ENCODE measurements at places on chromosomes 7 and 10.
A peak's percentile ranks its signal among the peaks of the same experiment; 100 is the strongest.

DNA sequence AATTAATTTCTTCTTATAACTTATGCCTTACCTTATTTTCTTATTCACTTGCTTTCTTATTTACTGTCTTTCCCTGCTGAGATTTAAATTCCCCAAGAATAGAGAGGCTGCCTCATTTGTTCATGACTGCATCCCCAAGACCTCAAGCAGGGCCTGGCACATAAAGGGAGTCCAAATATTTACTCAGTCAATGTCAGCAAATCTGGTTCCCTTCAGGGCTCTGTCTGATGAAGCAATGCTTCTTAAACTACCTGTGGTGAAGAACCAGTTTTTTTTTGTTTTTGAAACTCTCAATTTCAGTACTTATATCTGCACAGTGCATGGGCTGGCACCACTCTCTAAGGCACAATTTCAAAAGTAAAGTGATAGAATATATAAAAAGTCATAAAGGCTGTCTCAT, 4.7 kb downstream of the ZNF239 start:
- no peak for DNase-seq

- DNase-seq, result peak; percentile 46
Observed at GRCh38 chr10:70053218-70053840, 683 bp downstream of the MACROH2A2 start.

DNA sequence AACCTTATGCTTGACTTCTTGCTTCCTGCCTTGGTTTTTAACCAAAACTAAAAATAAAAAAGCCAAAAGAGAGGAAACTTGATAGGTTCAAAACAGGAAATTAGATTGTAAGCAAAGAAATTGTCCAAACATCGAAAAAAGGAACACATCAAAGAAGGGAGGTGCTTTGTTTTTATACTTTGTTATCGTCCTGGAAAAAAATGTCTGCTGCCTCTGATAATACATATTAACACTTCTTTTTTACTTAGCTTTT, 286.6 kb upstream of the C7orf33 start:
- no peak for DNase-seq

DNA sequence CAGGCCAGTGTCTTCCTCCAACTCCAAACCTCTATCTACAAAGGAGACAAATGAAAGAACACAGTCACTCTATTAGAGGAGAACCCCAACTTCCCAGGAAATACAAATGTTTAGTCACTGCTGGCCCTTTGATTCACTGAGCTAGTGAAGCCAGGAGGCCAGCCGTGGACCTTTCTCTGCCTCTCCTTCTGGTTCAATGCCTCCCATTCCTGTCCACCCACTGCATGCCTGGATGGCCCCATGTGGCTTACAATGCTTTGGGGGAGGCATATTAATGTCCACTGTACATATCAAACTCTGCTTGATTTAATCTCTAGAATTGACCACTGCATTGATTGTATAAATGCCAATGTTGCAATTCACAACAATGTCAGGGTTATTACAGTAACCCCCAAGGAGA, 687.3 kb downstream of the KCNMA1 start:
- DNase-seq, result no peak

GRCh38 chr10:20809631-20810030, 87.5 kb downstream of the NEBL start:
- DNase-seq, result no peak

GRCh38 chr7:75694638-75695399, 43.9 kb downstream of the HIP1 start:
- DNase-seq, result no peak

DNA sequence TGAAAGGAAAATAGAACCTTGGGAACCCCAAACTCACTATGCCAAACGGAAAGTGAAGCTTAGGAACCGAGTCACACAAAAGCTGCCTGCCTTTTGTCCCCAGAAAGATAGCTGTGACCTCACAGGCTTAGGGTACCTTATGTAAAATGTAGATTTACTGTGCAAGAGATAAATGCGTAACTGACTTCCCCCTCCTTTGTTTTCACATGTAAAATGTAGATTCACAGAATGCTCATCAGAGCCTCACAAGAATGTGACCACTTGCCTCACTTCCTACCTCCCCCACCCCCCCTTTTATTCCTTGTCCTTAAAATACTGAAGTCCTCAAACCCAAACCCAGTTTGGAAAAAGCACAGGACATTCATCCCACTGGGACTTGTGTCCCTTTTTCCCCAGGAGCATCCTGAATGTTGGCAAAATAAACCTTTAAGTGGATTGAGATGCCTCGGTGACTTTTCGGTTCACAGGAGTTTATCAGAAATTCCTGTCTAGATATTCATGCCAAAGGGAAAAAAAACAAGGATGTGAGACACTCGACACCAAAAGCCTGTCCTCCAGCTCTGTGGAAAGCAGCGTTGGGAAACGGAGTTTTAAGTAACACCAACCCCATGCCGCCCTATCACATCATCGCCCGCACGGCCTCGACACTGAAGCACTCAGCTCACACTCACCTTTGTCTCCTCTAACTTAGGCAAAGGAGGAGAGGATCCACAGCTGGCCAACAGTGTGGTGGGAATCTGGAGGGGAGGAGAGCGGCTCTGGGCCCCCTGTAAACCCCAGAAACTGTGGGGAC, 45.9 kb downstream of the SVIL start:
- DNase-seq, result no peak

DNA sequence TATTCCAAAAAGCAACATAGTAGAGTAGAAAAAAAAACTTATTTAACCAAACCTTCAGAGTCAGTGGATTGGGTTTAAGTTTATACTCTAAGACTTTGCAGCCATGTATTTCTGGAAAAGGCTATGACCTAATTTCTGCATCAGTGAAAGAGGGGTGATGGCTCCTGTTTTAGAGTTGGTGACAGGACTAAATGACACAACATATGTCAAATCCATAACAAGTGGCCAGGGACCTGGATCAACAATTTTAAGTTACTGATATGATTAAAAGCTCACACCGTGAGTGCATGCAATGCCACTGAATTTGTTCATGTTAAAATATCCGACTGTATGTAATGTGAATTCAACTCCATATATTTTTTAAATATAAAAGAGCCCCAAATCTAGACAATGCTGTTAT, 390.6 kb downstream of the TNS3 start:
- no peak for DNase-seq

GRCh38 chr10:35089611-35090161, 455 bp downstream of the CUL2 start:
- DNase-seq, result peak; percentile 34

- DNase-seq, result no peak
Observed at GRCh38 chr10:71229726-71230655, 17.6 kb downstream of the UNC5B start.

GRCh38 chr10:103090911-103091310, 102.2 kb downstream of the NT5C2 start:
- no peak for DNase-seq

DNA sequence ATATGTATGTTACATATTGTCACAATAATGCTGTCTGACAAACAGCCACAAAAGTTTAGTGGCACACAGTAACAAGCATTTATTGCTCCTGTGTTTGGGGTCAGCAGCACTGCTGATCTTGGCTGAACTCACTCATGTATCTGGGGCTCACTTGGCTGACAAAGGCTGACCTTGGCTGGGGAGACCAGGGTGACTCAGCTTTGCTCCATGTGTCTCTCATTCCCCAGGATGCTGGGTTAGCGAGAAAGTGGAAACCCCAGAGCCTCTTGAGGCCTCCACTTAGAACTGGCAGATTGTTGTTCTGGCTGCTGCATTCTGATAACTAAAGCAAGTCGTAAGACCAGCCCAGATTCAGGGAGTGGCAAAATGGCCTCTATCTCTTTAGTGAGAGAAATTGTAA, 217.3 kb upstream of the HABP2 start:
- no peak for DNase-seq

All from femur (tissue), 1 donor.